ENCODE measurements at places on chromosomes 4 and X. TPM values are rescaled to one million over a fixed set of nuclear protein-coding genes. Genes with fewer than 3 reads are reported as not detected.
A peak's percentile ranks its signal among the peaks of the same experiment; 100 is the strongest.

The FAM47B gene
- not detected for total RNA-seq

GRCh38 chrX:154661170-154661569, 7.8 kb upstream of the CTAG2 start:
- no peak overlapping the region for H3K4me3 ChIP-seq
- no peaks in the 10 kb centered on the region for H3K27me3 ChIP-seq
- no peak overlapping the region for H3K27ac ChIP-seq
- H3K36me3 ChIP-seq: no peaks in the 10 kb centered on the region
- no peak for DNase-seq

GRCh38 chr4:158669310-158669709, 2.4 kb downstream of the C4orf46 start:
- no peak for DNase-seq
- H3K36me3 ChIP-seq: no peaks in the 10 kb centered on the region
- H3K27me3 ChIP-seq: no peaks in the 10 kb centered on the region
- H3K4me3 ChIP-seq: no peak overlapping the region

- H3K27me3 ChIP-seq: peaks cover 37% of the 10 kb centered on the region
- peak; percentile 94 for DNase-seq
- H3K4me1 ChIP-seq: peaks cover 11% of the 10 kb centered on the region
- no peak overlapping the region for H3K27ac ChIP-seq
These were observed 1.1 kb downstream of the NKX3-2 start for GRCh38 chr4:13543032-13543838.

DNA sequence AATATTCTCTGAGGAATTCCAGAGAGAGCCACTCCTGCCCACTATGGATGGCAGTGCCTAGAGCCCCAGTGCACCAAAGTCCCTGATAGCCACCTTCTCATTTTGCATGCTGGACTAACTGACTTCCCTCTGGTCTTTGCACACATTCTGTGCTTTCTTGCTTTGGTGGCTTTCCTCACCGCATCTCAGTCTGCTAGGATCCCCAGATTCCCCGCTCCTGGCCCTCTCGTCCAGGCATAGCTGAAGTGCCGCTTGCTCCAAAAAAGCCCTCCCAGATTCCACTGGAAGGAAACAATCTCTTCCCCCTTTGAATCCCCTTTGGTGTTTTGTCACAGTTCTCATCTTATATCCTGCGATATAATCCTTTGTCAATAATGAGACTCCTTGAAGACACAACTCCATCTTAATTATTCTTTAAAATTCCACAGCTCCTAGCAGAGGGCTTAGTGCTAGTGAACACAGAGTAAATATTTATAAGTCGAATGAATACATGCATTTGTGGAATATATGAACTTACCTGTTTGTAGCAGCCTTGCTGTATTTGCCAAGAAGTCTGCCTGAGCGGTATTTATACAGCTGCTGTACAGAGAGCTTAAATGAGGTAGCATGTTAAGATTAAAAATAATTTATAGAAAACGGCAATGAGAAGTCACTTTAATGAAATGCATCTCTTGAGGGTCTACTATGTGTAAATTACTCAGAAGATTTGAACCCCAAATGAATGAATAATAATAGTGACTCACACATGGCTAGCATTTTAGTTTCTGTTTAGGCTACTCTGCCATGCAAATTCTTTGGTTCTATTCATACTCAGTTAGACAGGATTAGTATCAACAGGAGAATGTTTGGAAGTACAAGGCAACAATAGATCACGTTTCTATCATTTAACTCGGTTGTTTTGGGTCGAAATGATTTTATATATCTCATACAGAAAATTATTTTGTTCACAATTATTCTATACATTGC, 421.9 kb upstream of the TENM3 start:
- H3K4me3 ChIP-seq: peak overlapping the region; percentile 1
- peaks cover 4% of the 10 kb centered on the region for H3K4me1 ChIP-seq
- H3K36me3 ChIP-seq: no peaks in the 10 kb centered on the region
- H3K27ac ChIP-seq: no peak overlapping the region

The GAB3 gene
- total RNA-seq: 6.9 TPM

The FANCB gene
- 3.8 TPM for total RNA-seq

DNA sequence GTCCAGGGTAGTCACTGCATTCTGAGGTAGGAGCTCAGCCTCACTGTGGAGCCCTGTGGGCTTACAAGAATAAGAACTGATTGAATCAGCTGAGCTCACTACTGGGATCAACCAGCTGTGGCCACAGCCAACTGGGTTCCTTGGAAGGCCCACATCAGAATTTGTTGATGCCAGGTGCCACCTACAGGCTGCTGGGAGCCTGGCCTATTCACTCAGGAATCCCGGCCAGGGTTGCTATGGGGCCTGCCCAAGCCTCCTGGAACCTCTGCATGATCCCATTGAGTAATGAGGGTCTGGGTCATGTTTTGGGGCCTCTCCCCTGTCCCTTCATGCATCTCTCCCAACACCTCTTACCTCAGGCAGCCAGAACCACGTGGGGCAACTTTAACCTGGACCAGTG, 53.9 kb upstream of the KIAA1210 start:
- H3K4me3 ChIP-seq: no peak overlapping the region
- no peaks in the 10 kb centered on the region for H3K36me3 ChIP-seq
- no peaks in the 10 kb centered on the region for H3K27me3 ChIP-seq
- no peak overlapping the region for H3K27ac ChIP-seq
- no peak for DNase-seq

DNA sequence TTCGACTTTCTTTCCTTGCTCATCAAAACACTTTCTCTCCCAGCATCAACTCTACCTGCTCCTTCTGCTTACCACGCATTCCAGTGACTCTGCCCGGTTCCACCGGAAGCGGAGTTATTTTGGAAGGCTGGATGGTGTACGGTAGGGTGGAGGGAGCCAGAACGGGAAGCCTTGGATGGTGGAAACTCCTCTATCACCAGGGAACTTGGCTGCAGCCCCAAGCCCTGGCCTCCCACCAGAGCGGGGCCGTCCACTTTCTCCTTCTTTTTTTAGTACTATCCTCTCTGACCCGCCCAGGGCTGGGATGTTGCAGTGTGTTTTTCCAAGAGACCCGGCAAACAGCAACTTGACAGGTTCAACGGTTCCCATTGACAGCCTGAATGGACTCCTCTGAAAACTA, 27.6 kb downstream of the ADGRG2 start:
- H3K36me3 ChIP-seq: no peaks in the 10 kb centered on the region
- DNase-seq: no peak
- no peaks in the 10 kb centered on the region for H3K4me1 ChIP-seq
- H3K27ac ChIP-seq: no peak overlapping the region

The MXRA5 gene
- total RNA-seq: 20.9 TPM

GRCh38 chrX:70437921-70438665, 6.5 kb upstream of the DLG3 start:
- peaks cover 14% of the 10 kb centered on the region for H3K27me3 ChIP-seq
- no peaks in the 10 kb centered on the region for H3K36me3 ChIP-seq
- no peak overlapping the region for H3K27ac ChIP-seq
- H3K4me1 ChIP-seq: peaks cover 15% of the 10 kb centered on the region
- DNase-seq: no peak

GRCh38 chr4:1871471-1872021, 353 bp downstream of the NSD2 start:
- H3K4me3 ChIP-seq: peak overlapping the region; percentile 85
- H3K27me3 ChIP-seq: peaks cover 4% of the 10 kb centered on the region
- peak; percentile 93 for DNase-seq
- peak overlapping the region; percentile 57 for H3K27ac ChIP-seq
- peaks cover 27% of the 10 kb centered on the region for H3K4me1 ChIP-seq

The MMGT1 gene
- total RNA-seq: 26.5 TPM

DNA sequence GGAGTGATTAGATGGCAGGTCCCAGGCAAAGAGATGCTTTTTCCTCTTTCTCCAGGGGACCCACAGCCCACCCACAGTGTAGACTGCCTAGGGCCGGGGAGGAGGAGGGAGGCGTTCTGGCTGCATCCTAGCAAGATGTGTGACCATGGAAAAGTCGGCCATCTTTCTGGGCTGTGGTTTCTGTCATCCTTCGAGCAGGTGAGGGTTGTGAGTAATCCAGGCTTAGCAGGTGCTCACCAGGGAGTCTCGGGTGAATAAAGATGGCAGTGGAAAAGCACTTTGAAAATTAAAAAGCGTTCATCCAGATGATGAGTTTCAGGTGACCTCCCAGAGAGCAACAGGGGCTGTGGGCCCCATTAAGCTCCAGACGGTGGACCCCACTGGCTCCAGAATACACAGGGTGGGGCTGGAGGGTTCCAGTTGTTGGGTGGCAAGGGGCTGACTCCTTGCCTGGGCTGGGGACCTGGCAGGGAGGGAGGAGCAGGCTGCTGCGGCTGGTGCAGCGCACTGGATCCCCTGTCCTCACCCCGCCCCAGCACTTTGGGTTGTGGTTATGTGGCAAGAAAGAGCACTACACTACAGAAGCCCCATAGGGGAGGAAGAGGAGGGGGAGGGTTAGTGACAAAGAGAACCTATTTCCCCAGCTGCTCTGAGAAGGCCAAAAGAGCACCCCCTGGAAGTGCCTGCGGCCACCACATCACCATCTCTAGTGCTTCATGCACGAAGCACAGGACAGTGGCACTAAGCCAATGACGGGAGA, 23.7 kb downstream of the ELF4 start:
- H3K27me3 ChIP-seq: no peaks in the 10 kb centered on the region
- H3K4me3 ChIP-seq: no peak overlapping the region
- H3K36me3 ChIP-seq: no peaks in the 10 kb centered on the region

The GPRASP1 gene
- total RNA-seq: 3.5 TPM

DNA sequence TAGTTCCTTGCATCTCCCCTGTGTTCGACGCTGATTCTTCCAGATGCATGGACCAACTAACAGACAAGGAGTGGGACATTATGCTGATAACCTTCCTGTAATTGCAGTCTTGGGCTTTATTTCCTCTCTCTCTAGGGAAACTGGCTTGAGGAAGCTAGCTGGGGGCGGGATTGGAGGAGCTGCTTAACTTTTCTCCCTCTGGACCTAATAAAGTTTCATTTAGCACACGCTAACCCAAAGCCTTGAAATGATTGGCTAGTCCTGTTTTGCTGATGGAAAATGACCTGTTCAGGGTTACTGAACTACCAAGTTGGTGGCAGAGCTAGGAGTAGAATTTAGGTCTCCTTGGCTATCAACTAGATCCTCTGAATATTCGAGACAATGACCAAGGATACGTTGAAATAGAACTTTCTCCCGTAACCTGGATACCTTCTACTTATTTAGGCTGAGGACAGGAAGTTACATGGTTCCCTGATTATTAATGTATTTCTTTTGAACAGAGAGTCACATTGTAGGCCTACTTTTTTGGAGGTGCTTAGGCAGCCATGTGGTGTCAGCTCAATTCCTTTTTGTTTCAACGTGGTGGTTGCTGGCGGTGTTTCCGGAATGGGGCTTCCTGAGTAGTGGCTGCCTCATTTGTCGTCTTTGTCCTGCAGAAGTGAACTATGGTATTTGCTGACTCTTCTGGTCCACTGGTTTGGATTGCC, 2.0 kb downstream of the PGK1 start:
- peaks cover 11% of the 10 kb centered on the region for H3K4me1 ChIP-seq
- no peak overlapping the region for H3K27ac ChIP-seq

DNA sequence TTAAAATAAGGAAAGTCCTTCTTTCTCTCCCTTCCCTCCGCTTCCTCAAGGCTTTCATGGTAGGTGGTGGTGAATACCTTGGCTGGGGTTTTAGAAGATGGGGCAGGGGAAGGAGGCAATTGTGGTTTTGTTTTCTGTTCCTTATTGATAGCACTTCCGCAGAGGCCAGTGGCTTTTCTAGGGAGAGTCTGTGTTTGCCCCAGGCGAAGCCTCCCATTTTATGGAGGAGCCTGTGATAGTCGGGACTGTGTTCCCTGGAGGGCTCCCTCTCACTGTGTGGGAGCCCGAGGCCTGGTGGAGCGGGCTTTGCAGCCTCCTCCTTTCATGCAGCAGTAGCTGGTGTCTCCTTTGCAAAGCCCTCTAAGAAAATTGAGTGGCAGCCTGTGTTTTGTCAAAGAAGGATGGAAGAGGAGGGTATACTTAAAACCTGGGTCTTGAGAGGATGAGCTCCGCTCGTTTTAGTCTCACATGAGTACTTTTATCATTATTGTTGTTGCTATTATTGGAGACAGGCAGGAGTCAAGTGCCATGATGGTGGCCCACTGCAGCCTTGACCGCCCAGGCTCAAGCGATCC, 29.8 kb upstream of the STOX2 start:
- H3K4me3 ChIP-seq: no peak overlapping the region
- no peak overlapping the region for H3K27ac ChIP-seq
- H3K4me1 ChIP-seq: no peaks in the 10 kb centered on the region
- H3K36me3 ChIP-seq: no peaks in the 10 kb centered on the region
- no peak for DNase-seq

GRCh38 chr4:76752861-76753501, 145.0 kb downstream of the SOWAHB start:
- peak; percentile 89 for DNase-seq
- peak overlapping the region; percentile 56 for H3K4me3 ChIP-seq
- H3K27me3 ChIP-seq: no peaks in the 10 kb centered on the region
- peak overlapping the region; percentile 99 for H3K27ac ChIP-seq
- peaks cover 45% of the 10 kb centered on the region for H3K4me1 ChIP-seq
- H3K36me3 ChIP-seq: peaks cover 12% of the 10 kb centered on the region

- H3K27ac ChIP-seq: no peak overlapping the region
- H3K4me1 ChIP-seq: no peaks in the 10 kb centered on the region
- no peak for DNase-seq
- no peaks in the 10 kb centered on the region for H3K36me3 ChIP-seq
- H3K27me3 ChIP-seq: no peaks in the 10 kb centered on the region
These were observed 95.0 kb downstream of the RASGEF1B start for GRCh38 chr4:81376720-81377119.

DNA sequence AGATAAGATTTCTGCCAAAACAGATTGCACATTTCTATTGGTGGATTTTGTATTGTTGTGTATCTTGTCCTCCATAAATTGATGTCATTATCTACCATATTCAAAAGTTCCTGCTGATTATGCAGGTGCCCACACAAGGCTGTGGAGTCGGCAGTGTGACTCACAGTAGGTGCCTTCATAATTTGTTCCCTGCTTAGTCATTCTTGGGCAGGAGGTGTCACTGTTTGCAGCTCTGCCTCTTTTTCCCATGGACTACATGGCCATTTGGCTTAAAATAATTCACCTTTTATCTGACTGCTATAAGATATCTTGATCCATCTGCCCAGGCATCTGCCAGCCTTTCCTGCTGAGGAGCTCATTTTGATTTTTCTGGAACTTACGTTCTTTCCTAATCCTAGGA, 33.6 kb upstream of the ENPEP start:
- H3K27ac ChIP-seq: no peak overlapping the region
- no peak overlapping the region for H3K4me3 ChIP-seq
- no peaks in the 10 kb centered on the region for H3K36me3 ChIP-seq
- H3K27me3 ChIP-seq: no peaks in the 10 kb centered on the region
- no peak for DNase-seq

DNA sequence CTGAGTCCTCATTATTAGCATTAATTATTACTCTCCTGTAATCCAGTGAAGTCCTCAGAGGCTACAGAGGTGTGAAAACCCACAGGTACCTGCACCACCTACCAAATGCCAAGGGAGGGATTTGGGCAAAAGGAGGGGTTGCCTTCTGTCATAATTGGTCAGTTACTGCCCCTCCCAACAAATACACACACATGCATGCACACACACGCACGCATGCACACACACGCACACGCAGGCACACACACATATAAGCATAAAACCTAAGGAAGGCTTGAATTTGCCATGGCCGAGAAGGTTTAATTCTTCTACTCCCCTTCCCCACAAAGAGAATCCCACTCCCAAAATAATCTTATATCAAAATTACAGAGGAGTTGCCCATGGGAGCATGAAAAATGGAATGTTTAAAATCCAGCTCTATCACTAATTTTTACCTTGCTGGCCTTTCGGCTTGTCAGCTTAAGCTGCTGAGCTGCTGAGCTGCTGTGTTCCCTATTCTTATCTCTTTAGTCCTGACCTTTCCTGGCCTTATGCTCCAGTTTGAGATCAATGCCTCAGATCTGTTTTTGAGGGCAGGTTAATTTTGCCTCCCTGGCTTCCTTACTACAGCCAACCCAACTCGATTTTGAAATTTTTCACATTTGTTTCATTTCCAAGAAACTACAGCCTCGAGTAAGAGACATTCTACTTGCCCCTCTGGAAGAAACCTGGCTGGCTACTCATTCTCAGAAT, 95.0 kb downstream of the CAMK2D start:
- peaks cover 16% of the 10 kb centered on the region for H3K4me1 ChIP-seq
- H3K27ac ChIP-seq: no peak overlapping the region
- no peak for DNase-seq
- H3K36me3 ChIP-seq: peaks cover 6% of the 10 kb centered on the region

All from osteoblast (primary cell).